A549 treated with ZK216348 at 1 μM for 4 hours (cell line): ENCODE measurements at places on chromosomes 13 and 19. TPM values are rescaled to one million over a fixed set of nuclear protein-coding genes. Genes with fewer than 3 reads are reported as not detected.

Gene ZNF665
- not detected in 5 replicates for total RNA-seq

Gene OCEL1
- total RNA-seq = 8.0 to 13.5 TPM (median 11.6 TPM) in 5 replicates

Gene GPALPP1
- total RNA-seq = 8.8 to 15.9 TPM (median 10.9 TPM) in 5 replicates

Gene CLEC4G
- not detected in 5 replicates for total RNA-seq

Gene CYP4F2
- 0.10 TPM in 1 of 5 replicates, not detected in the others for total RNA-seq

Gene IL4I1
- 0.19 to 0.88 TPM (median 0.64 TPM) in 5 replicates for total RNA-seq

Gene CYP2A7
- not detected in 5 replicates for total RNA-seq

Gene PABPC3
- 0.12 to 0.23 TPM (median 0.19 TPM) in 4 of 5 replicates, not detected in the other for total RNA-seq

Gene CYP4F8
- total RNA-seq = not detected in 5 replicates

Gene RXFP2
- total RNA-seq = not detected in 5 replicates

Gene ONECUT3
- total RNA-seq = not detected in 5 replicates

Gene TMEM238
- 2.3 to 14.6 TPM (median 11.3 TPM) in 5 replicates for total RNA-seq

Gene RAX2
- not detected in 5 replicates for total RNA-seq

Gene ACP4
- total RNA-seq = not detected in 5 replicates

Gene IL17D
- 1.1 to 1.5 TPM (median 1.2 TPM) in 5 replicates for total RNA-seq
